ENCODE measurements at places on chromosomes 2 and 18.

DNA sequence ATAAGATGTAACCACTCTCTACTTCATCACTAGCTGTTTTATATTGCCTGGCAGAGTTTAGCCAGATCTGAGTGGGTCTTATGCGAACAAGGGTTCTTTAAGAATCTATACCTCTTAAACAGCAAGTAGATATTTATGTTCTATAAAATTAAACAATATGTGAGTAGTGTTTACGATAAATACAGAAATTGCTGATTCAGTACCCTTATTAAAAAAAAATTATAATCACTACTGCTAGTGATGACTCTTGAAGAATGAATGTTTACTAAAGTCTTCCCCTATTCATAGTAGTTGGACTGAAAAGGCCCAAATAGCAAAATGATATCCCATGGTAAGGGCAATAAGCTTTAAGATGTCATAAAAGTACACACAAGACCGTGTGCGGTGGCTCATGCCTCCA, 98.7 kb upstream of the DTNB start:
- no peak for DNase-seq

GRCh38 chr2:215382011-215382410, 53.9 kb downstream of the FN1 start:
- no peak for DNase-seq

GRCh38 chr2:181962142-181962541, 23.5 kb upstream of the PPP1R1C start:
- no peak for DNase-seq

- no peak for DNase-seq
Measured at GRCh38 chr2:218236829-218237228, 19.8 kb downstream of the ARPC2 start.

GRCh38 chr2:199461711-199462346, 4.1 kb upstream of the SATB2 start:
- no peak for DNase-seq

- no peak for DNase-seq
Measured at GRCh38 chr2:238635647-238636051, 208.9 kb downstream of the ASB1 start.

All from activated CD4-positive, alpha-beta T cell treated with anti-CD3 and anti-CD28 coated beads, Interleukin-2, amount 50 U/mL, for 1 hour (primary cell).